Stimulated activated CD4-positive, alpha-beta T cell treated with anti-CD3 and anti-CD28 coated beads, Interleukin-4, amount 100 ng/mL, for 48 hours (primary cell): ENCODE measurements at places on chromosomes 1 and 21.
A peak's percentile ranks its signal among the peaks of the same experiment; 100 is the strongest.

GRCh38 chr1:163668472-163668871 lies 346.7 kb downstream of the NUF2 start:
- no peak for DNase-seq

DNA sequence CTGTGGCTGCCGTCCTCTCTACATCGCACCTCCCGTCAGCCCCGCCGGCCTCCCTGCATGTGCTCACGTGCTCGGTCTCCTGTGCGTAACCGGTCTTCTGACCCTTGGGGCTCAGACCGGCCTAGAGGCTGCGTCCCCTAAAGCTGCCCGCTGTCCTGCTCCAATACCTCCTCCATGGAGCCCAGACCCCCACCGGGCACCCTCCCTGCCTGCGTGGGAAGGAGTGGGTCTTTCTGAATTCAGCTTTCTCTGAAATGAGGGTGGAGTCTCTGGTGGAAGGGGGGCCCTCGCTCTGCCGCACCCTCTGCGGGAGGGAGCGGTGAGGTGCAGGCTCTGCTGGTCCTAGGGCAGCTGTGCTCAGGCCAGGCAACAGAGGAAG lies 18.7 kb upstream of the POFUT2 start:
- no peak for DNase-seq

- DNase-seq = no peak
Observed at GRCh38 chr1:163459539-163459938, 137.8 kb downstream of the NUF2 start.

DNA sequence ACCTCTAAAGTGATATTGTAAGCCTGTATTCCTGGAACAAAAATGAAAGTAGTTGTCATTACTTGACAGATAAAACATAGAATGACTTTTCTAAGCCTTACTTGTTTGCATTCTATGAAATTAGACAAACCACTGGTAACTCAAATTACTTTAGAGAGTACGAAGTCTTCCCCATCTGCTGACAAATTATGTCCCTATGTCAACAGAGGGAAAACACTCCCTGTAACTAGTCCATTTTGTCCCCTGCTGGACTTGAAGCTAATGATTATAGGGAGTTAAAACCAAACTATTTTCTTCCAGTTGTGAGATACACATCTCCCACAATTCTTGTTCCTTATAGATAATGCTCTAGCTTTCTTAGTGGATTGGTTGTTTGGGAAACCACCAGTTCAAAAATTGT lies 39.6 kb downstream of the GREM2 start:
- DNase-seq = no peak

- DNase-seq = peak; percentile 32
Observed at GRCh38 chr1:21647431-21648351, 21.5 kb downstream of the RAP1GAP start.

GRCh38 chr21:29166323-29166722 lies 35.9 kb downstream of the MAP3K7CL start:
- no peak for DNase-seq

GRCh38 chr1:96080925-96081324 lies 640.7 kb upstream of the PTBP2 start:
- no peak for DNase-seq

DNA sequence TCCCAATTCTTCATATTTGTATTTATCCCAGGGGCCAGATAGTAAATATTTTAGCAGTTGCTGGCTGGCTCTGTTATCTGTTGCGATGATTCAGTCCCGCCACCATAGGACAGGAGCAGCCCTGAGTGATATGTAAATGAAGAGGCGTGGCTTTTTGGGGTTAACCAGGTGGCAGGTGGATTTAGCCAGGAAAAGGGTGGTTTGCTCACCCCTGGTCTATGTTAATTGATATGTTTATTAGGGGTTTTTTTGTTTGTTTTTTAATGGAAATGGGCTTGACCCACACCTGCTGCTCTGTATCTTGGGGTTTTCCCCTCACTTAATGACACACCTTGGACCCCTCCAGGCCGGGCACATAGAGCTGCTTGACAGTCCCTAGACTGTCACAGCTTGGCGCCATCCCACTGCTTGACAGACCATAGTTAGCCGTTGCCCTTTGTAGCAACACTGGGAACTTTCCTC lies 62.8 kb downstream of the PIK3CD start:
- DNase-seq = no peak

DNA sequence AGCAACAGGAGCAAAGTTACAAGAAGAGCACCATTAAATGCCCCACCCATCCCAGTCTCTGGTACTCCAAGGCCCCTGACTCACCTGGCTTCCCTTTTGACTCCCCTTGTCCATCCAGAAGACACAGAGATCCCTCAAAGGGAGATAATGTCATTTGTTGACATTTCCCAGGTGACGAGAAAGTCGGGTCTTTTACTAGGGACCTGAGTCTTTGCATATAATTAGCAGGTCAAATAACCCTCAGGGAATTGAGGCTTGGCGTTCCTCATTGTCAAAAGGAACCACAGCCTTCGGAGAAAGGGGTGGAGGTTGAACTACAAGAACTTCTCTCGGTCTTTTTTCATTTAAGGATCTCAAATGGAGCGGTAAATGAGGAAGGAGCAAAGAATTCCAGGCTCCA lies 133.2 kb downstream of the PROX1 start:
- no peak for DNase-seq

DNA sequence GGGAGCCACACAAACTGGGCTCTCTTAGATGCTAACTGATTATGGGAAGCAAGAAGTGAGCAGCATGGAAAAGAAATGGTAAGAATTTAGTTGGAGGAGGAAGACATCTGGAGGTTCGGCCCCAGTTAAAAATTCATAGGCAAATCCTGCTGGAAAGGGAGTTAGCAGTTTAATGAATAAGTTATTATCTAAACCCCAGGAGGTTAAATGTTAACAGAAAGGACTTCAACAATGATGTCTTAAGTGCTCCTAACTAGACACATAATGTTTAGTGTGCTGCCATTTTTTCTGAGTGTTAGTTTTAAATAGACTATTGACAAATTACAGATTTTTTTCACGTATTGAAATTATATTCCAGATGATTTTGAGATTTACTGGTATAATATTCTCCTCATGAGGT lies 1265.3 kb upstream of the ADGRL2 start:
- DNase-seq = no peak

- no peak for DNase-seq
Observed at GRCh38 chr1:217622042-217622441, 8.8 kb downstream of the GPATCH2 start.

- DNase-seq = no peak
Observed at GRCh38 chr1:54808443-54809207, 7.5 kb upstream of the TTC22 start.

DNA sequence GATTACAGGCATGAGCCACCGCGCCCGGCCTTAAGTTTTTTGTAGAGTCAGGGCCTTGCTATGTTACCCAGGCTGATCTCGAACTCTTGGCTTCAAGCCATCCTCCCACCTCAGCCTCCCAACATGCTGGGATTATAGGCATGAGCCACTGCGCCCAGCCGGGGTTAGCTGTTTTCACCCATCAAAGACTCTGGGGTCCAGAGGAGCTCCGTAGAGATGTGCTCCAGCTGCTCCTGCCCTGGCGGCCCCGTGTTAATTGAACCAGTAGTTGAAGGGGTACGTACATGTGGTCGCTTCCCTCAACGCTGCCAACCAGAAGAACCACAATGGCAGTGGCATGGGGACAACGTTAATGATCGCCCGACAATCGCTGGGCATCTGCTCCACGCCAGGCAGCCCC lies 72.0 kb downstream of the NPHP4 start:
- DNase-seq = no peak

GRCh38 chr1:54499097-54499359 lies 49.0 kb upstream of the ACOT11 start:
- no peak for DNase-seq

GRCh38 chr1:147809236-147809635 lies 48.8 kb upstream of the GJA5 start:
- no peak for DNase-seq

DNA sequence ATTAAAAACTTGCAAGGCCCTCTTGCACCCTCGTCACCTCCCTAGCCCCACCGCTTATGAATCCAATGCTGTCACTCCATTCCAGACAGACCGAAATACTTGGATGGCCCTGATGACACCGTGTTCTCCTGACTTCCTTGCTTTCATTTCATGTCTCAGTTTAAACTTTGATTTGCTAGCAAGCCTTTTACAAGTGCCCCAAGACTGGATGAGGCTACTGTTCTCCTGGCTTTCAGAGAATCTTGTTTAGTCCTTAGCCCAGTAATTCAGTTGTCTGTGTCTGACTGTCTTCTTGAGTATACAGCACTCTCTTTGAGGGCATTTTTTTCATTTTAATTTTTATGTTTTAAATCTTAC lies 824 bp upstream of the IFI44L start:
- DNase-seq = no peak

GRCh38 chr1:26697978-26698849 lies 2.4 kb downstream of the ARID1A start:
- DNase-seq = no peak

DNA sequence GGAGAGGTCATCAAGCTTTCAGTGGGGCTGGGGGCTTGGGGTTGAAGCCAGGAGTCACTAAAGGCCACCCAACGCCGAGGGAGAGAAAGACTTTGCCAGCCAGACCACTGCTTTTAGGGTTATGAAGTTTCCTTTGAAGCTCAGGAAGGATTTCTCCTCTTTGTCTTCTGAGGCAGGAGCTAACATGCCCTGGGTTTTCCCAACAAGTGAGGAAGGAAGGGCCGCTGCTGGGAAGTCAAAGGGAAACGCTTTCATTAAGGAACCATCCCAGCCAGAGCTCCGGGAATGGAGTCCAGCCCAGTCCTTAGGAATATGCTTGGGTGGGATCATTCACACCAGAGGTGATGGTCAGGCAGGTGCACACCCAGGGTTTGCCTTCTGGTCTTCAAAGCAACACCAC lies 436.9 kb downstream of the PRDM2 start:
- DNase-seq = no peak

DNA sequence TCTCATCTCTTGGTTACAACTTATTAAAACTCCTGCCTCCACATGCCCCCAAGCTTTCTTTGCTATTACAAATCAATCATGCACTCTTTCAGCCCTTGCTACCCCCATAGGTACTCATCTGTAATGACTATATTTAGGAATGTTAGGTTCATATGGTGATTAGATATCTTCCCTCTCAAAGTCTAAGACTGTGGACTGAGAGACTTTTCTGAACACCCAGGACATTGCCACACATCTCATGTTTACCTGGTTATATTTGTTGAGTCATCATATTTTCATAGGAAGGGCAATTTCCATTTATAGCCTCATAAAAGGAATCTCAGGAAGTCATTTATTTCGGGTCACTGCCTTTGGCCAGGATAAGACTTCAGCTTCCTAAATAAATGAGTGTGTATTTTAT lies 81.5 kb upstream of the LPGAT1 start:
- DNase-seq = no peak

DNA sequence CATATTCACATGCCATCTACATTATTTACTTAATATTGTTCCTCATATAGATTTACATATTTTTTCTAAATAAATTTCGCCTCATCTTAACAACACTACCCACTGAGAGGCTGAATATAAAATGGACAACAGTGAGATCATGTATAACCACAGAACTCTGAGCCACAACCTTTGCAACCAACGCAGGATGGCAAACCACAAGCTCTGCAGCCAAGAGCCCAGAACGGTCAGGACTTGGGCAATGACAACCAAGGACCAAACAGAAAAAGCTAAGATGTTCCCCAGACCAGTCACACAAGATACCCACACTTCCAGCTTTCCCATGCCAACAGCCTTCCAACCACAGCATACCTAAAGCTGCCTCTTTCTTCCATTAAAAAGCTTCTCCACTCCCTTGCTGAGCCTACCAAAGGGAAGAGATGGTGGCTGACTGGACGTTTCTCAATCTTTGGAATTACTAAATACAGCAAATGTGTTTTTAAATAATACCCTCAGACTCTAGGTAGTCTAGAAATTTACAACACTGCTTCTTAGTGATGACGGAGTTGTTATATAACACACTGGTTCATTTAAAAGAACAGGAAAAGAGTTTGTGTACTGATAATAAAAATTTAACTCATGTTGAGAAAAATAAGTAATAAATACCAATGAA lies 117.9 kb downstream of the AKT3 start:
- no peak for DNase-seq

DNA sequence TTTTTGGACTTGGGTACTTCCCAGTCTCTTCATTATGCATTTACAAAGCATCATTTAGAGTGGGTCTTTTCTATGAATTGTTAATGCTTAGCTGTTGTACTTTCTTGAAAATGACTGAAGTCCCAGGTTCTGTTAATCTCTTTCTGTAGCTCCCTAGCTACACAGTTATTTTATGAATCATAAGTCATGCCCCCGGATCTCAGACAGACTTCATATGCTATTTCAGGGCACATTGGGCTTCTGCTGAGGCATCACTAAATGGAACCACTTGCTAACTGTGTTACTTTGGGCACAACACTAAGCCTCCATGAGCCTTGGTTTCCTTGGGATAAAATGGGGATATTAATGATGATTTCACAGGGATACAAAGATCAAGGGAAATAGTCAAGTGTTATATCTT lies 55.5 kb upstream of the RBM15 start:
- DNase-seq = no peak

GRCh38 chr1:91884459-91885212 lies 1.3 kb downstream of the TGFBR3 start:
- peak; percentile 29 for DNase-seq

DNA sequence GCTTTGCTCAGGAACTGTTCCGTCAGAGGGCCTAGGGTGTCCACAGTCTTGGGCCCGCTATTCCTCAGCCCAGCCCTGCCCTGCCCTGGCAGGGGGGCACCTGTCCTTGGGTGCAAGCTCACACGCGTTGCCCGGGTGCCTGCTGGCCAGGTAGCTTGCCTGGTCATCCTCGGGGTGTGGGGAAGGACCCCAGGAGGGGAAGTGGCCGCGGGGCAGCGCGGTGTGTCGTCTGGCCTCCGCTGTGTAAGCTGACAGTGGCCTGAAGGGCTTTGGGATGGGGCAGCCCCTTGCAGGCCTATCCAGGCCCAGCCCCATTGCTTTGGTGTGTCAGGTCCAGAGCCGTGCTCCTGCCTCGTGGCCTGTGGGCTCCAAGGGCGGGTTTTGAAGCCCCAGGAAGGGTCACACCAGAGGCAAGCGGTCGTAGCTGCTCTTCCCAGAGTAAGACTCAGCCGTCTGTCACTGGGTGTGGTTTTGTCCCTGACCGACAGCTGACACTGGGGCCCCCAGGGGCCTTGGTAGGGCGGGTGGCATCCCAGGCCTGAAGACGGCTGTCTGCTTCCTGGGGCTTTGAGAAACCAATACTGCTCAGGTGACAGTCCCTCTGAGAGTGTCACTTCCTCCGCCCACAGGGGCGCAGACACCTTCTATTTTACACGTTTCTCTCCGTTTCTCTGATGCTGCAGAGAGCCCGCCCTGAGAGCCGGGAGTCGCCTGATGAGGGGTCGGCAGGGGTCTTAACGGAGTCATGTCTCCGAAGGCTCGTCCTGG lies 72.1 kb downstream of the SKI start:
- DNase-seq = peak; percentile 68

DNA sequence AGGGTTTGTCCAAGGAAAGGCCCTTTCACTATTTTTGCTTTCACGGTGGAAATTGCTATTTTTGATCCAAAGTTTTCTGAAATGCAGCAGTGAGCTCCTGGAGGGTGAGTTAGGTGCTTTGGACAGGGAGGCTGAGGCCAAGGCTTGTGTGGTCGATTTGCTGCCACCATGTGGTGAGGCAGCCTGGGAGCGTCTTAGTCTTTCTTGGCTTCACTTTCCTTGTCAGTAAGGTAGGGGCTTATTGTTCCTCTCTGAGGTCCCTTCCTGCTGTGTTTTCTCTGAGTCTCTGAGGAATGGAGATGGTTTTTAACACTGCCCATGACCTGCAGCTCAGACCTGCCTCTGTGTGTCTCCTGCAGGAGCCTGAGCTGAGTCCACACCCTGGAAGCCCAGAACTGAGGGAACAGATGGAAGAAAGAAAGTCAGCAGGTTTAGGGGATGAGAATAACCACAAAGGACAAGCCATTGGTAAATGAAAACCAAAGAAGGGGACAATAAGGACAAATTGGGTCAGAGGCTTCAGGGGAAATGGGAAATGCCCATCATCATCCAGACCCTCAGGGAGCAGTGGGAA lies 20.1 kb upstream of the S100A10 start:
- no peak for DNase-seq
